ENCODE measurements at places on chromosomes 4 and X.

DNA sequence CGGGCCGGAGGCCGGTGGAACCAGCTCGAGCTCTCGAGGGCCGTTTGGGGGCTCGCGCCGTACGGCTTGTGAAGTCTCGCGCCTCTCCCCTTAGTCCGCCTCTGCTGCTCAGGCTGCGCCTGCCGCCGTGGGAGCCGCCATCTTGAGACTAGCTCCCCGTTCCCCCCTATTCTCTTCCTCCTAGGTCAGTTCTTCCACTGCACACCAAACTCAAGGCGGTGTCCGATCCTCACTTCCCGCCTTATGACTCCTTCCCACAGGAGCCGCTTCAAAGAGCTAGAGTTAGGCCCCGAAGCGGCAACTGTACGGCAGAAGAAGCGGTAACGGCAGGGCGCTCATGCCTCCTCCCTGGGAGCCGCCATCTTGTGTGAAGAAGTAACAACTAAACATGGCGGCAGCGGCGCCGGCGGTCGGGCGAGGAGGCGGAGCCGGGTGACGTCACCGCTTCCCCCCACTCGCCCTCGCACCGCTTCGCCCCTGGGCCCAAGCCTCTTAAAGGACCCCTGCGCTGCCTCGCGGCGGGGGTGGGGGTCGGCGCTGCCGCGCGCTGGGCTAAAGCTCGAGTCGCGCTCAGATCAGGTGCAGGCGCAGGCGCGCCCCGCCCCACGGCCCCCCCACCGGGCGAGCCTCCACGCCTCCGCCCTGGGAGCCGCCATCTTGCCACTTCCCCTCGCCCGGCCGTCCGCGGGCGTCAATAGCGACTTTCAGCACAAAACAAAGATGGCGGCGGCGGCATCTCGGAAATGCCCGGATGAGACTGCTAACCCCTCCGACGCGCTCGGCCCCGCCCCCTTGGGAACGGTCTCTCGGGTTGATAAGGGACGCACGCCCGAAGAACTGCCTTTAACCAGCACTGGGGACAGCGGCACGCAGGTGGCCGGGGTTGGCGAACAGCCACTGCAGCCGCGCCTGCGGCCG is at the start of gene HCFC1:
Gene HCFC1, minus strand, starts transcription at position 369 of the 918 bp plus-strand sequence. CDS start 978 bp downstream, outside the sequence.
- peak within 1 kb of the TSS; percentile 84 for H3K4me3 ChIP-seq
- H3K27me3 ChIP-seq: no peaks in the 10 kb centered on the region
- peaks cover 12% of the 10 kb centered on the region for H3K4me1 ChIP-seq
- no peaks in the 10 kb centered on the region for H3K36me3 ChIP-seq
- DNase-seq: peak; percentile 97
- H3K27ac ChIP-seq: peak within 1 kb of the TSS; percentile 98

- H3K27me3 ChIP-seq: no peaks in the 10 kb centered on the region
- H3K27ac ChIP-seq: no peak overlapping the region
- H3K4me1 ChIP-seq: no peaks in the 10 kb centered on the region
- no peak overlapping the region for H3K4me3 ChIP-seq
Observed at GRCh38 chrX:37785569-37785968, 5.7 kb downstream of the CYBB start.

DNA sequence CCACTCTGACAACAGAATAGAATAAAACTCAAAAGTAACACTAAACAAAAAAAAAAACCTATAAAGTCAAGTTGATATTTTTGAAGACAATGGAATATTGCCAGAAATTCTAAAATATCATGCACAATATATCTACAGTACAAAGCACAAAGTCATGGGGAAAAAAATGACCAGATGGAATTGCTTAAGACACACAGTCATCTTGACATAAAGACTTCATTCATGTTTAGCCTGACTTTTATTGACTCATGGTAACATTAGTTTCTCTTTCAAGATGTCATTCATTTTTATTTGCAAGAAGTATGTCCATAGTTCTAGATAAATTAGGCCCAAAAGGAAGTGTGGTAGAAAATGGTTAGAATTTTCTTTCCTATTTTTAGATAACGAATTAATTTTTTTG is 259.1 kb downstream of the CAMK2D start:
- H3K4me1 ChIP-seq: no peaks in the 10 kb centered on the region
- DNase-seq: no peak
- H3K36me3 ChIP-seq: peaks cover 28% of the 10 kb centered on the region
- H3K4me3 ChIP-seq: no peak overlapping the region

DNA sequence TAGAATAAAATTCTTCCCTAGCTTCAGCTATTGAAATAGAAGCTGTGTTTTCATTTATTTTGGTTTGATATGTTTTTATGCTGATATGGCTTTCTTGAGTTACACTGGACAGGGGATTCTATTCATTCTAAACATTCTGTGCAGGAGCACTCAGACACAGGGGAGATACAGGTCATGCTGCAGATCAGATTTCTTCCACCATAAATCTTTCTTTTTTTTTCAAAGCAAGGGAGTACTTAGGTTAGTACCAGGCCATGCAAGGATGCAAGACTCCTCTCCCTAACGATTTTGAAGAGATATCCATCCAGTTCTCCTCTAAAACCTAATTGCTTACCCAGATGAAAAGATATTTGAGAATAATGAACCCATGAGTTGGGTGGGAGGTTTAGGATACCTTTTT is 21.4 kb downstream of the ETDC start:
- DNase-seq: no peak
- H3K27me3 ChIP-seq: no peaks in the 10 kb centered on the region
- no peaks in the 10 kb centered on the region for H3K4me1 ChIP-seq
- H3K4me3 ChIP-seq: no peak overlapping the region
- no peak overlapping the region for H3K27ac ChIP-seq

GRCh38 chr4:6566391-6567190 is 8.4 kb upstream of the MAN2B2 start:
- H3K36me3 ChIP-seq: no peaks in the 10 kb centered on the region
- peaks cover 9% of the 10 kb centered on the region for H3K27me3 ChIP-seq
- no peak overlapping the region for H3K27ac ChIP-seq
- peaks cover 4% of the 10 kb centered on the region for H3K4me1 ChIP-seq
- no peak overlapping the region for H3K4me3 ChIP-seq
- no peak for DNase-seq

- H3K27me3 ChIP-seq: no peaks in the 10 kb centered on the region
- no peak overlapping the region for H3K4me3 ChIP-seq
- no peak for DNase-seq
- no peaks in the 10 kb centered on the region for H3K4me1 ChIP-seq
Observed at GRCh38 chr4:149741186-149741831, 74.3 kb downstream of the IQCM start.

DNA sequence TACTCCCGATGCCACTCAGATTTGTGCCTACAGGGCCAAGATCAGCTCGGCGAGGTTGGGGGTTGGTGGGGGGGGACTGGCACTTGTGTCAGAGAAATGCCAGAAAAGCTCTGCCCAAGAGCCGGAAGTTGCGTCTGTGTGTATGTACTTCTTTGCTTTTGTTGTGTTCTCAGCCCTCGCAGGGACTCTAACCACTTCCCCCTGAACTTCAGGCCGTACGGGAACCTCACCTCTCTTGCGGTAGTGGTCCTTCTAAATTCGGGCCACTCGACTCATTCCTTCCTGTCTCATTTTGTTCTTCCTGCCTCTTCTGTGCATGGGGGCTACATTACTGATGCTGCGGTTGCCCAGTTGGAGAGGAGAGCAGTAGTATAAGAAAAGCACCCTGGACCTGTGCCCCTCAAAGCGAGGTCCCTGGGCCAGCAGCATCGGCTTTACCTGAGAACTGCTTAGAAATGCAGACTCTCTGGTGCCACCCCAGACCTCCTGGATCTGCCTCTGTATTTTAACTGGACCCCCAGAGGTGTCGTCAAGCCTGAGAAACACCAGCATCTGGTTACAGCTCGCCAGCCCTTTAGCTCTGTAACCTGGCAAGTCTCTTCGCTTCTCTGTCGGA is 146.3 kb upstream of the RPS6KA3 start:
- no peaks in the 10 kb centered on the region for H3K4me1 ChIP-seq
- no peak overlapping the region for H3K27ac ChIP-seq
- no peak overlapping the region for H3K4me3 ChIP-seq
- DNase-seq: no peak
- H3K27me3 ChIP-seq: no peaks in the 10 kb centered on the region
- no peaks in the 10 kb centered on the region for H3K36me3 ChIP-seq

DNA sequence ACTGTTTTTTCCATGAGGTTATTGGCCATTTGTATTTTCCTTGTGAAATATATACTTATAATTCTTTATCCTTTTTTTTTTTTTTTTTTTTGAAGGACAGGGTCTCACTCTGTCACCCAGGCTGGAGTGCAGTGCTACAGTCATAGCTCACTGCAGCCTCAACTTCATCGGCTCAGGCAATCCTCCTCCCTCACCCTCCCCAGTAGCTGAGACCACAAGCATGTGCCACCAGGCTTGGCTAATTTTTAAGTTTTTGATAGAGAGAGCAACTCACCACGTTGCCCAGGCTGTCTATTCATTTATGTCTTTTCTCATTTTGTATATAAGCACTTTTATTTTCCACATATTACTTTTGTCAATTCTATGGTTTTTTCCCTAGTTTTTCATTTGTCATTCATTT is 16.8 kb downstream of the RBPJ start:
- H3K4me3 ChIP-seq: no peak overlapping the region
- no peaks in the 10 kb centered on the region for H3K36me3 ChIP-seq
- H3K4me1 ChIP-seq: peaks cover 16% of the 10 kb centered on the region

DNA sequence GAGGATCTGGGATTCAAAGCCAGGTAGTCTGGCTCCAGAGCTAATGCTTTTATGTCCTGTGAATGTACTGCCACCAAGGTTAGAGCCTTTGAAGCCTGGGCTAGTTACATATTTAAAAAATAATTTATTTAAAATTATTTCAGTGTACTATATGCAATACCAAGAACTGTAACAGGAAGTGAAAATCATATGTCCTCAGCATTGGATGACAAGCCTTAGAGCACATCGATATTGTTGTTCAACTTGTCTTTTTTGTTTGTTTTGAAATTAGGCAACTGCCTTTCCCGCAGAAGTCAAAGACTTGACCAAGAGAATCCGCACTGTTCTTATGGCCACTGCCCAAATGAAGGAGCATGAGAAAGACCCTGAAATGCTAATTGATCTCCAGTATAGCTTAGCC is 73.1 kb upstream of the IL13RA1 start:
- no peak overlapping the region for H3K4me3 ChIP-seq
- H3K27me3 ChIP-seq: no peaks in the 10 kb centered on the region
- no peaks in the 10 kb centered on the region for H3K4me1 ChIP-seq
- no peak for DNase-seq
- no peak overlapping the region for H3K27ac ChIP-seq

GRCh38 chr4:142809559-142809958 is 36.5 kb downstream of the INPP4B start:
- no peak overlapping the region for H3K27ac ChIP-seq
- no peak overlapping the region for H3K4me3 ChIP-seq
- DNase-seq: no peak
- H3K4me1 ChIP-seq: no peaks in the 10 kb centered on the region

DNA sequence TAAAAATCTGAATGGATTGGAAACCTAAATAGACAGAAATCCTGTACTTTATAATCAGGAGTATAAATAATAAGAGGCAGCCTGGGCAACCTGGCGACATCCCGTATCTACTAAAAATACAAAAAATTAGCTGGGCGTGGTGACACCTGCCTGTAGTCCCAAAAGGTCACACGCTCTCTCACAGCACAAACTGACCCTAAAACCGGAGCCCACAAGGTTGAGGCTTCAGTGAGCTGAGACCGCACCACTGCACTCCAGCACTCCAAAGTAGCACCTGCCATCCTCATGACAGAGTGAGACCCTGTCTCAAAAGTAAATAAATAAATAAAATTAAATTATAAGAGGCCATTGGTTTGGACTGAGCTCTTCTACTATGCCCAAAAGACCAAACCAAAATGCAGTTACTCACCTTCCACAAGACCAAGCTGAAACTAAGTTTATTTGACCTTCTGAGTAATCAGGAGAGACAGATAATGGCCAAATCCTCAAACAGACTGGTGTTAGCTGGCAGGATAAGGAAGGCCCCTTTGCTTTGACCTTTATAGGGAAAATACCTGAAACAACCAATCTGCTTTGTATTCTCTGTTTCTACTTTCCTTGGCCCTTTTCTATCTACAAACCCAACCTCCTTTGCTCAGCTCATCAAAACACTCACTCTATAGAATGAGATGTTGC is 3.2 kb upstream of the GRSF1 start:
- no peak overlapping the region for H3K4me3 ChIP-seq
- H3K36me3 ChIP-seq: no peaks in the 10 kb centered on the region
- H3K27me3 ChIP-seq: no peaks in the 10 kb centered on the region
- no peak overlapping the region for H3K27ac ChIP-seq
- peaks cover 5% of the 10 kb centered on the region for H3K4me1 ChIP-seq

- H3K36me3 ChIP-seq: no peaks in the 10 kb centered on the region
- DNase-seq: no peak
- no peak overlapping the region for H3K27ac ChIP-seq
- H3K4me3 ChIP-seq: no peak overlapping the region
- no peaks in the 10 kb centered on the region for H3K4me1 ChIP-seq
- no peaks in the 10 kb centered on the region for H3K27me3 ChIP-seq
Observed at GRCh38 chr4:52932591-52933470, 70.7 kb downstream of the RASL11B start.

GRCh38 chr4:140705625-140706275 is 50.4 kb downstream of the TBC1D9 start:
- no peaks in the 10 kb centered on the region for H3K36me3 ChIP-seq
- no peaks in the 10 kb centered on the region for H3K4me1 ChIP-seq
- DNase-seq: no peak
- no peaks in the 10 kb centered on the region for H3K27me3 ChIP-seq

DNA sequence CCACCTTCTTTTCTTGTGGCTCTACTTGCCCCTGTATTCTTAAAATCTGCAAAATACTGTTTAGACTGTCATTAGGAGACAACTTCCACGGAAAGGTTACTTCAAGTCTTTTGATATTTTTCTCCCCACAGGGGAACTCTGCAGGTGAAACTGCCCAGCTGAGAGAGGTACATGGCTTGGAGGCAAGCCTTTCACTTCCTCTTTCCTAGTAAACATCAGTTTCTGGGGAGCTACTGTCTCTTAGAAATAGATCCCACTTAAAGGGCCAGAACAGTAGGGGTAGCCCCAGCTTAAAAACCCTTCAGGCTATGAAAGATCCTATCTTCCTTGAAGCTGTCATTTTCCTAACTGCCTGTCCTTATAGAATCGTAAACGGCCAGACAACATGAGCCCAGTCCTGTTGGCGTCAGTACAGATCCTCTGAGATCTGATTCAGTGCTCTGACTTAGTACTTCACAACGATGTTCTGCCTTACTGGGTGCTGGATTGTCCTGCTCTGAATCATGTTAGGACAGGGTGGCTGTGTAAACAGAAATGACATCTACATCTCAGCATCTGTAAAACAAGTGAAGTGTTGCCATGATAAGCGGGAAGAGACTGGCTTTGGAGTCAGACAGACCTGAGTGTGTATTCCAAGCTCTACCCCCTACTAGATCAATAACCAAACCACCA is 102.1 kb downstream of the ITIH6 start:
- no peak overlapping the region for H3K4me3 ChIP-seq
- H3K4me1 ChIP-seq: no peaks in the 10 kb centered on the region
- H3K36me3 ChIP-seq: no peaks in the 10 kb centered on the region
- no peaks in the 10 kb centered on the region for H3K27me3 ChIP-seq

Measured in ascending aorta (tissue), 2 donors.